Activated T-helper 1 cell treated with Interleukin-2 at 50 U/mL for 16 hours (primary cell): ENCODE measurements at places on chromosomes 11 and 22.

- peak; percentile 13 for DNase-seq
Observed at GRCh38 chr11:127843483-127844396, 743.6 kb downstream of the ETS1 start.

- DNase-seq, result no peak
Observed at GRCh38 chr22:24166811-24167210, 14.5 kb upstream of the SUSD2 start.

DNA sequence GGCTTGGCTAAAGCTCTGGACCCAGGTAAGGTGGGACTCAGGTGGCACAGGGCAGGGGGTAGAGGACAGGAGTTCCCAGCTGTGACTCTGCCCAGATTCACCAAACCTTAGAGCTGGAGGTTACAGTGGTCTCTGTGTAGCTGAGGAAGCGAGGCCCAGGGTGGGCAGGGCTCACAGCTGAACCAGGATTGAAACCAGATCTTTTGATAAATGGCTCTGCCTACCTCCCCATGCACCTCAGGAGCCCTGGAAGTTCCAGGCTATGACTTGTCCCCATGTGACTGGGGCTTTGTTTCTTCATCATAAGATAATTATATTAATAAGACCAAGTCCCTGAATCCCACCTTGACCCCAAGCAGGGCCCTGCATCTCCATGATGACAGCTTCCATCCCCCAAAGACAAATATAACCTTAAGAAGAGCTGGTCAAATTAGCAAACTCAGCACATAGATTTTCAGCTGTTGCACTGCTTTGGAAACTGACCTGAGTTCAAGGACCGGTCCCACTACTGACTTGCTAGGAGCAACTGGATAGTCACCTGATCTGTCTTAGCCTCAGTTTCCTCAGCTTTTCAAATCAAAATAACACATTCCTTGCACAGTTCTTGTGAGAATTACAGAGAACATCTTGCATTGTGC is 21.3 kb upstream of the TSKU start:
- DNase-seq, result no peak

DNA sequence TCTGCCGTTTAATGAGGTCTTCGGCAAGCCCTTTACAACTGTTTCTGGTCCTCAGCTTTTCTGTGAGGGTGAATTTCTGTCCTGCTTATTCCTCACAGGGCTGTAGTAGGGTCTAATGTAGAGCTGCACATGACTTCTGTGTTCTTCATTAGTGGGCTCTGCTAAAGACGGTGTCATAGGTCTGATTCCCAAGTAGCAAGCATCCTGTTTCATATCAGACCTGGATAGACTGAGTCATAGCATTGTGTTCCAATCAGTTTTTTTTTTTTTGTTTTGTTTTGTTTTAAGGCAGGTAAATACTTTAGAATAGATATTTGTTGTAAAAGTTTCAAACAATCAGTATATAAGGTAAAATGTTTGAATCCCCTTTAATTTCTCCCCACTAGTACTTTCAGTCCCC is 35.4 kb downstream of the BIRC2 start:
- no peak for DNase-seq

GRCh38 chr22:46069521-46070214 is 80.7 kb upstream of the PPARA start:
- no peak for DNase-seq

DNA sequence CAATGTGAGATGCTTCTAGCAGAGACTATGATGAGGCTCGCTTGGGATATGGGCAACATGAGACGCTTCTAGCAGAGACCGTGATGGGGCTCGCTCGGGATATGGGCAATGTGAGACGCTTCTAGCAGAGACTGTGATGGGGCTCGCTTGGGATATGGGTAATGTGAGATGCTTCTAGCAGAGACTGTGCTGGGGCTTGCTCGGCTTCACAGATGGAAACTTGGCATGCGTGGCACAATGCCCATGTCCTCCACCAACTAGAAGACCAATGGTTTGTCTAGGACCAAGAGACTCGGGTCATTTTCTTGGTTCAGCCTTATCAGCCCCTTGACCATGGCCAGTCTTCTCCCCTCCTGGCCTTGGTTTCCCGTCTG is 7.1 kb downstream of the MYEOV start:
- DNase-seq, result no peak

GRCh38 chr11:4636962-4637661 is at the start of gene OR51D1:
Gene OR51D1, plus strand, starts transcription at chr11:4637477. Its CDS starts 2,314 bp downstream, at chr11:4639791.
- peak; percentile 44 for DNase-seq

DNA sequence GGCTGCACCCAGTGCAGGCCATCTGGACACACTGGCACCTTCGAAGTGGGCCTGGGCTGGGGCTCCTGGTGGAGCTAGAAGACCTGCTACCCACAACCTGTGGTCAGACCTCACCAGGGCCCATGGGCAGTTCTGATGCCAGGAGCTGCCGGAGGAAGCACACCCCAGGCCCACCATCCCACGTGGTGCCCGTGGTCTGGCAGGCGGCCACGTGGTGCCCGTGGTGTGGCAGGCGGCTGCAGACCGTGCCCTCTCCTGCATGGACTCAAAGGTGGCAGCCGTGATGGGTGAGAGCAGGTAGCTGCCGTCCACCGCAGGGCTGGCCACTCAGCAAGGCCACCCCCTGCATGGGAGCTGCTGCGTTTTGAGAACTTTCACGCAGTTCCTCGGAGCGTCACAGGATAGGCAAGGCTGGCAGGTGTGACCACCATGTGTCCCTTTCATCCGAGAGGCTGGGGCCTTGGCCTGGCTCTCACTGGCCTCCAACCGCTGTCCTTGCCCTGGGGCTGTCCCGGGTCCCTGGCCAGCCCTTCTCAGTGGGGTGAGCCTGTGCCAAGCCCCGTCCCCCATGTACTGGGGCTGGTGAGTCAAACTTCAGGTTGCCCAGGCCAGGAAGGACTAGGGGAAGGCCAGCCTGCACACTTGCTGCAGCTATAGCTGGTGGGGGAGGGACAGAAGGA is 3.9 kb upstream of the IL17REL start:
- DNase-seq, result no peak

DNA sequence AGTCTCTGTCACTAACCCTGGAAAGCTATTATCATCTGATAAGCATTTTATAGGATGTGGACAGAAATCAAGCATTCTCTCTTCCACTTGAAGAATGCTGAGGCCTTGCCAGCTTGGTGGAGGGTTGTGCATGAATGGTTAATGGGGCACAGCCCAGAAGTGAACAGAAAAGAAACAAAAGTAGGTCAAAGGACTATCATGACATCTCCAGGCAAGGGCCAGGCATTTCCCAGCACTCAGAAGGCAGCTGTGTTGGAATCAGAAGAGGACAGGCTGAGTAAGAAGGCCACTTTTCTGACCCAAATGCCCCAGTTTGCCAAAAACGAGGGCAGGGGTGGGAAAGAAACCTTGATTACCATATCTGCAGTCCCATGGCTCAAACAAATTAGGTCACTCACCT is 12.4 kb downstream of the TENM4 start:
- no peak for DNase-seq

DNA sequence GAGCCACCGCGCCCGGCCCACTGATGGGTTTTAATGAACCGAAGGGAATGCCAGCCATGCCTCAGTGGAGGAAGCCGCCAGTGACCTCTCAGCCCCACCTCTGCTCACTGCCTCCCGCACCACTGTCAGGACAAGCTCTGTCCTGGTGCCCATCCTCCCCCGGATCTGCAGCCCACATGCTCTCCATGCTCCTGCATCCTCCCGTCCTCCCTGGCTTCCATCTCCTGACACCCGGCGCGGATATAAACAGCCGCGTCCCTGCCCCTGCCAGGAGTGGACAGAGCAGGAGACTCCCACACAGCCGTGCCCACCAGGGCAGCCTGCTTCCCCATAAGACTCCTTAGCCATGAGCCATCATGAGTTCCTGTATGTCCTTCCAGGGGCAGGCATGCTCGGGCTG is 26.9 kb downstream of the MACROD1 start:
- no peak for DNase-seq

- DNase-seq, result no peak
Observed at GRCh38 chr11:46677169-46677568, 23.2 kb downstream of the ARHGAP1 start.

DNA sequence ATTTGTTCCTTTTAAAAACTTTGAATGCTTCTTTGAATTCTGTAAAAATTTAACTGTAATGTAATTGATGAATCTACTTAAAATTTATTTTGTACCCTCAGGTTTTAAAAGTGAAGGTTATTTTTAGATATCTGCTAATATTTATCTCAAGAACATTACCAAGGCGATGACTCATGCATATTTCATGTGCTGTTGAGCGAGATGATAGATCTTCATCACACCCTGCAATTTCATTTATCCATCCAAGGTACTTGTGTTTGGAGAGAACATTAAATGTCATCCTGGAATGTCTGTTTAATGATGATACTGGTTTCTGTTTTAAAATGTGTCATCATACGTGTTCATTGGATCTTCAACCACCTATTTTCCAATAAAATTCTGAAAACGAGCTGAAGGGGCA is 6.7 kb upstream of the OOSP4A start:
- DNase-seq, result no peak

DNA sequence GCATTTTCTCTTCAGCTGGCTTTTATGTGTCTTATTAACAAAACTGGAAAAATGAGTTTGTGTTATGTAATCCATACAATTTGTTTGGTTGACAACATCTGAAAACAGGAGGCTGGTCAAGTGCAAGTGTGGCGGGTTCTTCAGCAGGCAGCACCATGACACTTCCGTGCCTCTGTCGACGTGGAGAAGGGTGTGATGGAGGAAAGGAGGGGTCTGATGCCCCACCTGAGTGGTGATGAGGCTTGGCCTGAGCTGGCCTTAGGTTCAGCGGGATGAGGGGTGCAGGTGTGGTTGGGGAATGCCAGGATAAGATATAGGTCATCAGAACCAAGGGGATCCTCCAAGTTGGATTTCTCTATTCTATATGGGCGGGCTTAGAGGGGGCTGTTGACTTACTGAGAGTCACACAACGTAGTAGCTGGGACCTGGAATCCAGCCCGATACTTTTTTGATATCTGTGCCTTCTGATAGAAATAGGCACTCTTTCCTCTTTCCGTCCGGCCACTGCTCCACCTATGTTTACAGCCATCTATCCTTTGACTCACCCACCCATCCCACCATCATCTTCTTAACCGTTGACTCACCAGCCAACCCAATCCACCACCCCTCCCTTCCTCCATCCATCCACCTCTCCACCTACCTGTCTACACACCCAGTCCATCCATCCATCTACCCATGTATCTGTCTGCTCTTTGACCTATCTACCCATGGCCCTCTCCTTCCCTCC is 29.0 kb downstream of the SHANK3 start:
- no peak for DNase-seq

DNA sequence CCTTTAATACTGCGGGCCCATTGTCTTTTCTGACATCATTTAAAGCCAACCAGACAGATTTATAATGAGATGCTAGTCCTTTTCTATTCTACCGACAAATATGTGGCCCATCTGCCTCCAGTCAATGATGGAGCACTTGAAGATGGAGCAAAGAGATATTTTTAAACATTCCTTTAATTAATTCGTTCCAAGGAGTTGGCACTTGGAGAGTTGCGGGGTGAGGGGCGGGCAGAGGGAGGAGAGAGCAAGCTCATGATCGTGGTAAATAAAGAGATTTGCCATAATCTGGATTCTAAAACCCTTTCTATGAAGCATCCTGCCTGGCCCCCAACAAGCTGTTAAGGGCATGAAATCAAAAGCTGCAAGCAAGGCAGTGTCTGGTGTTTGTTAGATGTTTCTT is 5.0 kb downstream of the SLC1A2 start:
- no peak for DNase-seq

DNA sequence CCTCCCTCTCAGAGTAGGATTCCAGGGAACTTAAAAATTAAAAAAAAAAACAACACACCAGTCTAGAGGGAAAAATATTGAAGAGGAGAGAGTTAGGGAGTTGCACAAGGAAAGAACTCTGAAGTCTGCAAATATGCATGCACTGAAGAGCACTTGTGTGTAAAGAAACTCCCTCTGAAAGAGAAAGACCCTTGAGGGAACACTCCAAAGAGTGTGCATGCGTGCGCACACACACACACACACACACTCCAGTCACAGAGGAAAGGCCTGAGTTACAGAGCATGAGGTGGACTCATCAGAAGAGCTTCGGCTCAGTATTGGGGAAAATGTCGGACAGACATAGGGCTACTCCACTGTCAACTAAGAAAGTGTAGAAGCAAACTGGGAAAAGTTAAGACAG is 30.1 kb downstream of the GGTLC2 start:
- no peak for DNase-seq

- DNase-seq, result no peak
Observed at GRCh38 chr11:115194802-115195110, 309.5 kb downstream of the CADM1 start.

DNA sequence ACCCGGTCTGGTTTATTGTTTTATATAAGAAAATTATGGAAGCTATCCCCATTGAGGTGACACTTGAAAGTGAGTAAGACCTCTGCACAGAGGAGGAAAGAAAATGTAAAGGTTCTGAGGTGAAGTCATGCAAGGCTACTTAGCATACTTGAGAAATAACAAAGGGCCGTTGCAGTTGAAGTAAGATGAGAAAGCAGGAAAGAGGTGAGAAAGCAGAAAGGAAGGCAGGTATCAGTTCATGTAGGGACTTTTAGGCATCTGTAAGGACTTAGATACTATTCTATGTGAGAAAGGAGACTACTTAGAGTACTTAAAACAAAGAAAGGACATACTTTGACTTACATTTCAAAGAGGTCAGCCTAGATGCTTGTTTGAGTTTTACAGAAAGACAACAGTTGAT is 84.7 kb downstream of the CASP12 start:
- DNase-seq, result no peak

DNA sequence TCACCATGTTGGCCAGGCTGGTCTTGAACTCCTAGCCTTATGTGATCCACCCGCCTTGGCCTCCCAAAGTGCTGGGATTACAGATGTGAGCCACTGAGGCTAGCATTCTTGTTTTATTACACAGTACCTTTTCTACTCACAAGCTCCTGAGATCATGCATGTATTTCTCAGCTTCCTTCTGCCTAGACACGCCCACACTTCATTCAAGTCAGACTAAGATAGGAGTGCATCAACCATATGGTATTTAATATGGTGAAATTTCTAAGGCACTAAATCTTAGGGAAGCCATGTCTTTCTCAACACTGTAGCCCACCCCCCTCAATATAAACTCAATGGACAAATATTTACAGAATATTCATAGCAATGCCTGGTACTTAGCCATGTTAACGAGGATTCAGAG is 62.1 kb downstream of the SLC25A17 start:
- DNase-seq, result no peak

DNA sequence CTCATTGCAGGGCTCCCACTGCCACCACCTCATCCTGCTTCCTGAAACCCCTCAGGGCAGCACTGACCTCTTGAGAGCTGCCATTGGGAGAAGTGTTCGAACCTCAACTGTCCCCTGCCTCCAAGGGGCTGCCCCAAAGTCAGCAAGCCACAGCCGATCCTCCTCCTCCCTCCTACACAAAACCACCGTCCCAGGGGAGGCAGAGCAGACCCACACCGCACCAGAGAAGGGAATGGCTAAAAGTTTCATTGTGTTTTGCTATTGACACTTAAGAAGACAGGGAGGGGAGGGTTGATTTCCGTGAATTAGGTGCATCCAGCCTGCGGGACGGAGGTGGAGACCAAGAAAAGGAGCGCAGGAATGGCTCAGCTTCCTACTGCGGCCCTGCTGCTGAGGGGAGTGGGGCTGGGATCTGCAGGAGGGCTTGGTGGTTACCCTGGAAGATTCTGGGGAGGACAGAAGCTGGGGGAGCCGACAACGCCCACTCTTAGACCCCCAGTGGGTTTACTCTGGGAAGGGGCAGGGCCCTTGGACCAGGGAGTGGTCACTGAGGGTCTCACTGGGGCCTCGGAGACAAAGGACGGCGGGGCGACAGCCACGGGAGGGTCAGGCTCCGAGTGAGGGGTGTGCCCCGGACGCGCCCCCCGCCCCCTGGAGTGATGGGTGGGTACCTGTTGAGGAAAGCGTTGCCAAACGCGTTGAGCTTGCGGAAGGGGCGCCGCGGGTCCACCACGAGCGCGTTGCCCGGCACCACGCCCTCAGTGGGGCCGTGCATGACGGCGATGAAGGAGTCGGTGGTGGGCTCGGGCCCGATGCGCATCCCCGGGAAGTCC is 815 bp downstream of the EHD1 start:
- DNase-seq, result no peak
